Stromal cell of bone marrow (primary cell): ENCODE measurements at places on chromosomes 12 and 14.

- DNase-seq = peak; percentile 47
Measured at GRCh38 chr12:109775172-109775881, 57.9 kb downstream of the TRPV4 start.

DNA sequence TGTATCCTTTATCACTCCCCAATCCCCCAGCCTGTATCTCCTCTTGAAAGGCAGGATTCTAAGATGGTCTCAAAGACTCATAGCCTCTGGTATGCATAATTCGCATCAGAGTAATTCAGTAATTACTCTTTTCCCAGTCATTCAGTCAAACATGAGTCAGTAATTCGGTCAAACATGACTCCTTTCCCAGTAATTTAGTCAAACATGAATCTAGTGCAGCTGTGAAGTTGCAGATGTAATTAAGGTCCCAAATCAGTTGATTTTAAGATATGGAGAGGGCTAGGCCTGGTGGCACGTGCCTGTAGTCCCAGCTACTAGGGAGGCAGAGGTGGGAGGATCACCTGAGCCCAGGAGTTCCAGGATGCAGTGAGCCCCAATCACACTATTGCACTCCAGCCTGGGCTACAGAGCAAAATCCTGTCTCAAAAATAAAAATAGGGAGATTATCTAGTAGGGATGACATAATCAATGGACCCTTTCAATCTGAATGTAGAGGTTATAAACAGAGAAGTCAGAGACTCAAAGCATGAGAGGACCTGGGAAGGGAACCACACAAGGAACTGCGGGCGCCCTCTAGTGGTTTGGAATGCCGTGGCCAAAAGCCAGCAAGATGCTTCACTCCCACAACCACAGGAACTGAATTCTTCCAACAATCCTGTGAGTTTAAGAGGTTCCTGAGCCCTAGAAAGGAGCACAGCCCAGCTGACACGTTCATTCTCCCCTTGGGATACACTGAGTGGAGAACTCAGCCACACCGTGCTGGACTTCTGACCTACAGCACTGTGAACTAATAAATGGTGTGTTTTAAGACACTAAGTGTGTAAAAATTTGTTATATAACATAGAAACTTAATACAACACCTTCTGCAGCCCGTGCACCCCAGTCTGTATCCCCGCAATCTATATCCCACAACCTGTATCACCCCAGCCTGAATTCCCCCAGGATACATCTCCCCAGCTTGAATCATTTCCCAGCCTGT is 14.3 kb upstream of the ARMH4 start:
- peak; percentile 76 for DNase-seq

GRCh38 chr14:95830386-95830785 is 46.2 kb upstream of the TUNAR start:
- DNase-seq = no peak

GRCh38 chr14:102138535-102138934 is 1.2 kb upstream of the WDR20 start:
- no peak for DNase-seq

- no peak for DNase-seq
Measured at GRCh38 chr12:98344046-98344930, 171.1 kb upstream of the TMPO start.

GRCh38 chr14:69475194-69475818 is 9.2 kb upstream of the PLEKHD1 start:
- no peak for DNase-seq
